ENCODE measurements at places on chromosomes 6 and 20.

DNA sequence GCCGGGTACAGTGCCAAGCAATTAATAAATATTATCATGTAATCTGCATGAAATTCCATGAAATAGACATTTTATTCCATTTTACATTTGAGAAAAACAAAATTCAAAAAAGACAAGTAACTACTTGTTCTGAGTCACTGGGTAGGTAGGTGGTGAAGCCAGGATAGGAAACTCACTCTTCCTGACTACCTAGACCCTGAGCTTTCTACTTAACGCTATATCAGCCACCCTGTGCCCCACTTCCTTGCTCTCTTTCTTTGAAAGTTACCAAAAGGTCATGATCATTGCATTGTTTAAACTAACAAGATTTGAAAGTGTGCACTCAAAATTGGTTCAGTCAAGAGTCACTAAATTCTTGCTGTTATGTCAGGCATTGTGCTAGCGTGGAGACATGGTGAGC, 235.7 kb downstream of the CD83 start:
- no peak for DNase-seq

GRCh38 chr6:98272060-98272459, 562.3 kb upstream of the POU3F2 start:
- DNase-seq: no peak

DNA sequence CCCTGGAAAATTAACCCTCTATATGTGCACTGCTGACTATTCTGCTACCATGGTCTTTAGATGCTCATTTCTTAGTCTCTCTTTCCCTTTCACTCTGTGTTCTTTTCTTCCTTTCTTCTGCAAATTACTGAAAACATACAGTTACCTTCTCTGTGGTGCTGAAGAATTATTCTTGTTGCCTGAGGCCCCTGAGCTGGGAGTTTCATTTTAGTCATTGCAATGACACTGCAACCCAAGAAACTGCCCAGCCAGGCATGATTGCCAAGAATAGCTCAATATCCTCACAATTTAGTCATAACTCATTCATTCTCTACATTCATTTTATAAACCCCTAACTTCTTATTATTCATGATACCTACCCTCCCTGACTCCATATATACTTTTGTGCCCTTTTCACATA, 245.8 kb upstream of the RAB32 start:
- no peak for DNase-seq

DNA sequence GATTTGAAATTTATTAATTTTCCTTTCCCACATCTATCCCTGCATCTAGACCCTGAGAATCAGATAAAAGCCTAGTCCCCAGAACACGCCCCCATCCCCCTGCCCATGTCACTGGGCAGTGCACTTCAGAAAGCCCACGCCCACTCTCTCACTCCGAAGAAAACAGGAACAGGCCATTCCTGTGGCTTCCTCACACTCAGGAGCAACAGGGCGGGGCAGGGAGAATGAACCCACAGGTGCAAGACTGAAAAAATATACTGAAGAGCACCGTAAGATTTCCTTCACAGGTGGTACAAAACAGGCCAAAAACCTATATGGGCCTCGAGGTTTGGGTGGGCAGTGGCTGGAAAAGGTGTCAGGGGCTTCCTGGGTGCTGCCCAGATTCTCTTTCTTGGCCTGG, 3.4 kb downstream of the OXT start:
- no peak for DNase-seq

DNA sequence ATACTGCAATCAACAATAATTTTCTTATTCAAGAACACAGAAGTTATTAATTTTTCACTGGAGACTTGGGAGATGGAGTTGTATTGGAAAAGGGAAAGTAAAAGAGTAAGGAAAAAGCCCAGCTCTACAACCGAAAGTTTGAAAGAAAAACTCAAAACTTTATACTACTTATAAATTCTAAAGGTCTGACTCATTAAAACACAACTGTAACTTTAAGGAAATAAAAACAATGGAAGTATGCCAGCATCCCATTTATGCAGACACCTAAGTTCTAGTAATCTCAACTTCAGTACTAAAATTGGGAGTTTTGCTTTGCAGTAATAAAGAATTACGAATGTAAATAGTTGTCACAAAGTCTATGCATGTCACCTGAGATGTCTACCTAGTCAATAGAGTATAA, 80.6 kb downstream of the IRAK1BP1 start:
- no peak for DNase-seq

GRCh38 chr6:53424300-53424699, 75.5 kb upstream of the ELOVL5 start:
- no peak for DNase-seq

- no peak for DNase-seq
Measured at GRCh38 chr6:13667655-13668054, 44.0 kb downstream of the RANBP9 start.

- DNase-seq: peak; percentile 84
Measured at GRCh38 chr6:23446469-23446967, 679.5 kb upstream of the NRSN1 start.

- DNase-seq: no peak
Measured at GRCh38 chr6:63319939-63320338, at the start of gene LGSN. LGSN (minus strand) TSS chr6:63319983; CDS start chr6:63319943, 40 bp downstream.

GRCh38 chr6:55758156-55758937, 117.0 kb downstream of the BMP5 start:
- DNase-seq: peak; percentile 8

- DNase-seq: no peak
Measured at GRCh38 chr6:33705955-33706725, 5.4 kb downstream of the UQCC2 start.

DNA sequence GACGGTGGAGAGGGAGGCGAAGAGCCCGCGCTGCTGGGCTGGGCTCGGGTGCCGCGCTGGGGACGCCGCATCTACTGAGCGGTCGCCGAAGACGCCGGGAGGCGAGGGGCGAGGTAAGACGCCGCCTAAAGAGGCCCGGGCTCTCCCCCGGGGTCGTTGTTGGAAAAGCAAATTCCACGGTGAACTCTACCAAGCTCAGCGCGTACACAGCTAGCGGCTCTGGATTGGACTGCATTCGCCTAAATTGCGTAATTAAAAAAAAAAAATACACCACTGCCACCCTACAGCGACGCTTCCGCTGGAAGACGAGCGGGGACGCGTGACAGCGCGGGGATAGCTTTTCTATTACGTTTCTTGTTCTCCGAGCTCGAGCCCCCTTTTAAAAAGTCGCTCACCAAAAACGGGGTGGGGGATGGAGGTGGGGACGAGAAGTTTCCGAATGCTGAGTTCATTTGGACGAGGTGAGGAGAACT, 92.0 kb upstream of the PRDM1 start:
- peak; percentile 29 for DNase-seq

GRCh38 chr6:111653979-111654378, 48.3 kb upstream of the TRAF3IP2 start:
- no peak for DNase-seq

- no peak for DNase-seq
Measured at GRCh38 chr6:136529710-136530109, 20.5 kb downstream of the MAP7 start.

DNA sequence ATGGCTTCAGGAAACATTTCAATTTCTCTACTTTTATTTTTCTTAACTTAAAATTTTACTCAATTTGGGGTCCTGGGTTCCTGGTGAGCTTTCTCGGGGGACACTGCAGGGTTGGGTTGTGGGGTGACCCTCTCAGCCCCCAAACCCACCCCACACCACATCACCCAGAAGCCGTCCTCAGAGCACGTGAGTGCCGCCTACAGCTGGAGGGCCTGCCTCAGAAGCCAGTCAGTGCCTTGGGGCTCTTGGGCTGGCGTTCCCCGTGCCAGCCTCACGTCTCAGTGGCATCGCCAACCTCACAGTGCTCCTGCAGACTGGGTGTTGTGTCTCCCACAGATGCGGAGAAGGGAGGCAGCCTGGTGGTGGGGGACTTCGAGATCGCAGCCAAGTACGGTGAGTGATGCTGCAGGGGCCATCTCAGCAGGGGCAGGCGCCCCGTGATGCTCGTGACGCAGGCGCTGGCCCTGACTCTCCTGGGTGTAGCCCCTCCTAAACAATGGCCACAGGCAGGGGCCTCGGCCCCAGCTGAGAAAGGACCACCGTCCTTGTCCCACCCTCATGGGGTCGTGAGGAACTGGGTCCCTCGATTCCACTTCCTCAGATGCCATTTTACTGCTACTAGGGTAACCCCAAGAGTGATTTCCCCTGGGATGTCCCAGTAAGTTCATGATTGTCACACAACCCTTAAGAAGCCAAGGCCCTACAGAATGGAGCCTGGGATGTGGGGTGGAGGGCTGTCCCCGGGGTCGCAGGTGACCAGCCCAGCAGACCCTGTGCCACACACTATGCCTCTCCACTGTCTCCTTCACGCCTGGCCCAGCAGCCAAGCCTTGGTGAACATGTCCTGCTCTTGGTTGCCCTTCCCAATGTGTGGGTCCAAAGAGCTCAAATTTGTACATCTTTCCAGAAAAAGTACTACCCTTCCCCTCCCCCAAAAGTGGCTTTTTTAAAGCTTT, 23.8 kb upstream of the PYGB start:
- no peak for DNase-seq

DNA sequence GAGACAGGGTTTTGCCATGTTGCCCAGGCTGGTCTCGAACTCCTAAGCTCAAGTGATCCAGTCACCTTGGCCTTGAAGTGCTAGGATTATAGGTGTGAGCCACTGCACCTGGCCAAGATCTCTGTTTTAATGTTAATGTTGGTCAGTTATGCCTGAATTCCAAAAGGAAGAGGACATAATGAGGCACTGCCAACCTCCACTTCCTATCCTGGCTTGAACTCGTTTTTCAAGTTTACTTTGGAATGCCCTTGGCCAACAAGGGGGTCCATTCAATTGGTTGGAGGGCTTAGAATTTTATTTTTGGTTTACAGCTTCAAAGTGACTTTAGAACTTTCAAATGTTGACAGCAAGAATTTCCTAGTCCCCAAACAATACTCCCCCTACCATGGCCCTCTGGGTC, 29.8 kb downstream of the DNAAF9 start:
- DNase-seq: no peak

DNA sequence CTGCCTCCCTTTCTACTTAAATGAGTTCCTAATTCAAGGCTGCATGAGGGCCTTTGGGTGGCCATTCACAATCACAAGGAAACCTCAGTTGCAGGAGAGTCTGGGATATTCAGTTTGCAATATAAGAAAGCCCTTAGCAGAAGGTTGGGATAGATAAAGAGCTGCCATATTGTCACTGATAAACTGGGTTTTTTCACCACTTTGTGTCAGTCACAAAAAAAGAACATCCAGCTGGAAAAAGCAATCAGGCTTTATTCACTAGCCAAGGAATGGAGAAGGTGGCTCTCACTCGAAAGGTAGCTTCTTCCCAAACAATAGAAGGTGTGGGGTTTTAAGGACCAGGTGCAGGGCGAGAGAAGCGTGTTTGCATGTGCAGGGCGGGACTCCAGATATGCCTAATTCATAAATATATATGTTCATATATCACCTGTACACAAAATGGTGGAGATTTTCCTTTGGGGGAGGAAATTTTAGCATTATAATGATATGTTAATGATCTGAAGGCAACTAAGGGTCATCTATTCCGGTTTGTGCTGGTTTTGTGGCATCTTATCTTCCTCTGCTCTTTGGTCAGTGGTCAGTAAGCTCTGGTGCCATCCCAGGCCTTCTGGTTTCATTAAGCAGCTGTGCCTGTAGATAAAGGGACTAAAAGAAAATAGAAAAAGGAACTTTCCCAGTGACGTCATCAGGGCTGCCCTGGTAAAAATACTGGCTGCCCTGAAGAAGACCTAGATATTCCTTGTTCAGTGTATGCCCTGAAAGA, 97.1 kb upstream of the IYD start:
- no peak for DNase-seq

DNA sequence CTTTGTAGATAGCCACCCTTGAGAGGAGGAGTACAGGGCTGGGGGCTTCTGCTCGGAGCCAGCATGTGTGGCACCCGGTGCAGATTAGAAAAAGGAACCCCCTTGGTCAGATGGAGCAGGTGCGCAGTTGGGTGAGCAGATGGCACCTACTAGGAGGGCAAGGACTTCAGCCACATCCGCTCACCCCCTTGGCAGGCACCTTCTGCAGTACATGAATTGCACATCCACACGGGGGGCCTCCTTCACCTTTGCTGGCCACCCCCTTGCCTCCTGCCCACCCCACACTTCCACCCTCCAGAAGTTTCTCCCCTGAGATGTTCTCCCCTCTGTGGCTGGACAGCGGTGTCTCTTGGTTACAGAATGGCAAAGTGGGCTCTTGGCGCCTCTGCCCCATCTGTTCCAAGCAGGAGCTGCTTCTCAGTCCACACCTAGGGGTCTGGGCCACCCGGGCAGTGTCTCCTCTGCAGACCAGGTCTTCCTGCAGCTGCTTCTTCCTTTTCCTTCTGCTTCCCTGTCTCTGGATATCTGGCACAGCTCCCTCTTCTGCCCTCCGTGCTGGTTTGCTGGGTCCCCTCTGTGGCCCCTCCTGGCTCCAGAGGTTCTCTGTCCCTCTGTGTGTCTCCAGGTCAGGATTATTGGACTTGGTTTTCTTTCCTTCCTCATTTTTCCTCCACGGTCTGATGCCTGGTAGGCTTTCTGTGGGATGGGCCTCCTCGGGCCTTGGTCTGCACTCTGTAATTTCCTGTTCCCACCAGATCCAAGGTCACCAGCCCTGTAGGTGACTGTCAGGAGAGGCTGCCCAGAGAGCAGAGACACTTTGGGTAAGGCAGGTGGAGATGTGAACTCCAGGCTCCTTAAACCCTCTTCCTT, 4.1 kb downstream of the MDFI start:
- DNase-seq: peak; percentile 78

- no peak for DNase-seq
Measured at GRCh38 chr6:22027040-22027725, 269.7 kb downstream of the PRL start.

DNA sequence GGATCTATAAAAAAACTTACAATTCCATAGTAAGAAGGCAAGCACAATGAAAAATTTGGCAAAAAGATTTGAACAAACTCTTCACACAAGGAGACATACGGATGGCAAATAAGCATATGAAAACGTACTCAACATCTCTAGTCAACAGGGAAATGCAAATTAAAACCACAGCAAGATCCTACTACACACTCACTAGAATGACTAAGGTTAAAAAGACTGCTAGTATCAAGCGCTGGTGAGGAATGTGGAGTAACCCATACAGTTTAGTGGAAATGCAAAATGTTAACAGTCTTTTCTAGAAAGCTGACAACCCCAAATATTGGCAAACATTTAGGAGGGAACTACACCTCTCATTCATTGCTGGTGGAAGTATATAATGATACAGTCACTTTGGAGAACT, 175.9 kb upstream of the SGK1 start:
- DNase-seq: no peak

All from NCI-H524 (cell line).